ENCODE measurements at places on chromosomes 1 and 21.

DNA sequence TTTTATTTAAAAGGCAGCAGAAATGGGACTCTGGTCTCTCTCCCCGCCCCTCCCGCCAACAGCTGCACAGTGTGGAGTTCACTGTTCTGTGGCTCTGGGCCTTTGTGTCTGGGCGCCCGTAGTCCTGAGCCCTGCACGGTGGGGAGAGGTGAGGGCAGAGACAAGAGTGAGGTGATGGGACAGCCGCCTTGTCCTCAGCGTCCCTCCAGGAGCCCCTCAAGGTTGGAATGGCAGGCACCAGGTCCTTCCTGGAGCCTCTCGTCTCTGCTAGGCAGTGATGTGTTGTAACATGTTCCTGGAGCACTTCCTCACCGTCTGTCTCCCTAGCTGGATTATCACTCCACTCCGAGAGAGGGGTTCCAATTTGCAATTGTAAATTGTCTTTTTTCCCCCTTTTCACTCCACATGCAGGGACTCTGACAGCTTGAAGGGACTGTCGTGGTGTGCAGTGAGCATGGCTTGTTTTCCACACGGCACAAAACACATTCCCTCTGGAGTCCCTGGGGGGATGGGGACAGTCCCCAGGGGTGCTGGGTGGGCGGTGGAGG is 44.6 kb upstream of the C1orf174 start:
- no peak for DNase-seq

DNA sequence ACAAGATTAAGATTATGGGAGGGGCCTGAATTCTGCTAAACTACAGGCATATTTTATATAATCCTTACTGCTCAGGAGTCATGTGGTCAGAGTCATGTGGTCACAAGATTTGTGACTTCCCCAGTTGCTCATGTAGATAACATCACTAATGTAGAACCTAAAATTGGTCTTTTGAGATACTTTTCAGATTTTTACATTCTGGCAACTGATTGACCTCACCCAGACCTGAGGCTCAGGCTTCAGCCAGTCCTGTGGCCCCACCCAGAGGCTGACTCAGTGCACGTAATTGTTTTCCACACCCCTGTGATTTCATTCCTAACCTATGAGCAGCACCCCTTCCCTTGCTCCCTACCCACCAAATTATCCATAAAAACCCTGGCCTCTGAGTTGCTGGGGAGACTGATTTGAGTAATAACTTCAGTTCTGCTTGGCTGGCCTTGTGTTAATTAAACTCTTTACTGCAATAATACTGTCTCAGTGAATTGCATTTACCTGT is 41.7 kb upstream of the ZNF326 start:
- no peak for DNase-seq

GRCh38 chr1:113226148-113226547 is 153.2 kb downstream of the LRIG2 start:
- no peak for DNase-seq

GRCh38 chr1:119275145-119276134 is 93.1 kb upstream of the HAO2 start:
- peak; percentile 42 for DNase-seq

DNA sequence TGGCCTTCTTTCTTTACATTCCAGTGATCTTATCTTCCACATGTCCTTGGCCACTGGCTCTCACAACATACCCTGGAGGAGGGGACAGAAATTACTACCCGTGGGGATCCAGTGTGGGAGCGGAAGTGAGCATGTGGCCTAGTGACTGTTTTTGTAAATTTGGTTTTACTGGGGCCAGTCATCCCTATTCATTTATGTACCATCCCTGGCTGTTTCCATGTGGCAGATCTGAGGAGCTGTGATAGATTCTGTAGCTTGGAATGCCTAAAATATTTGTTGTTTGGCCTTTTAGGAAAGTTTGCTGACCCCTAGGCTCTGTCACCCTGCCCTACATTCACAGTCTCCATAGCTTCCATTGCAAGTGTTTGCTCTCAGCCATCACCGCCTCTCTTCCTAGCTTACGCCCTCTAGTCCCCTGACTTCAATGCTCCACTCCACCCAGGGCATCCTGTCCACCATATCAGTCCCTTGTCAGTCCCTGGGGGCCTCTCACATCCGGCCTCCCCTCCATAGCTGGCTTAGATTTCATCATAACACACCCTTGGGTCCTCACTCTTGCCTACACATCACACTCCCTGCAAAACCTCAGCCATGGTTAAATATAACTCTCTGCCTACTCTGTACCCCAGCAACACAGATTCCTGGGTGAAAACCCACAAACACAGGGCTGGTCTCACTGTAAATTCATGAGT is 25.8 kb downstream of the DHCR24 start:
- DNase-seq: no peak

- DNase-seq: no peak
Measured at GRCh38 chr21:21188513-21189195, 190.4 kb downstream of the NCAM2 start.

DNA sequence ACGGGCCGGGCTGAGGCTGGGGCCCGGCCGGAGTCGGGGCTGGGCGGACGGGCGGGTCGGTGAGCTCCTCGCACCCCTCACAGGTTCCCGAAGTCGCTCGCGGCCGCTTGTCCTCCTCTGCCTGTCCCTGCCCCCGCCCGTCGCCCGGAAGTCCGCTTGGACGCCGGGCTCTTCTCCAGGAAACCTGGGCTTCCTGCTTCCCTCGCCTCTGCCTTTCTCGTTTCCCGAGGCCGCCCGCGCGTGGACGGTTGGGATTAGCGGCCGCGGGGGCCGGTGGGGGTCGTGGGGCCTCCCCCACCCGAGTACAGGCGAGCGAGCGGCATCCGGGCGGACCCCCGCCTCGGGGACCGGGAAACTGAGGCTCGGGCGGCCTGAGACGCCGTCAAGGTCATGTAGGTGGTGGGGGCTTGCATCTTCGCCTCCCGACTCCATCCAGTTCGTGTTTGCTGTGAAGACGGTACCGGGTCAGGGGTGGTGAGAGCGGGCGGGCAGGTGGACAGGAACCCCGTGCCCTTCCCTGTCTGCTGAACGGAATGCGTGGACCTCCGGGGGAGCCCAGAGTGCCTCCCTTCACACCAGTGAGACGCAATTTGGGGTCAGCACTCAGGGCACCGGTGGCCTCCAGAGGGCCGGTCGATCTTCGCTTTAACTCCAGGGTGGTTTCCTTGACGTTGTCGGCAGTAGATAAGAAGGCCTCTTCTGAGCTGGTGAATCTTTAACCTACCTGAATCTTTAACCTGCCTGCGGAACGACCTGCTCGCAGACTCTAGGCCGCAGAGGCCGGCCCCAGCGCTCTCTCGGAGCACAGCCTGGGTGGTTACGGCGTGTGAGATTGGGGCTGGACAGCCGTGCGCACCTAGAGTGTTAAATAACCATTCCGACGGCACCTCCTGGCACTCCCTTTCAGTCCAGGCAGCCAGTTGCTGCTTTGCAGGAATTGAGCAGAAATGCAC is 686 bp downstream of the ARF1 start:
- DNase-seq: no peak

GRCh38 chr1:219175212-219175564 is 1.5 kb downstream of the LYPLAL1 start:
- no peak for DNase-seq

- DNase-seq: no peak
Measured at GRCh38 chr1:66197785-66198184, 336.2 kb upstream of the SGIP1 start.

GRCh38 chr1:81509594-81509993 is 291.1 kb upstream of the ADGRL2 start:
- DNase-seq: no peak

- peak; percentile 39 for DNase-seq
Measured at GRCh38 chr1:158999316-159000069, 10.2 kb upstream of the IFI16 start.

DNA sequence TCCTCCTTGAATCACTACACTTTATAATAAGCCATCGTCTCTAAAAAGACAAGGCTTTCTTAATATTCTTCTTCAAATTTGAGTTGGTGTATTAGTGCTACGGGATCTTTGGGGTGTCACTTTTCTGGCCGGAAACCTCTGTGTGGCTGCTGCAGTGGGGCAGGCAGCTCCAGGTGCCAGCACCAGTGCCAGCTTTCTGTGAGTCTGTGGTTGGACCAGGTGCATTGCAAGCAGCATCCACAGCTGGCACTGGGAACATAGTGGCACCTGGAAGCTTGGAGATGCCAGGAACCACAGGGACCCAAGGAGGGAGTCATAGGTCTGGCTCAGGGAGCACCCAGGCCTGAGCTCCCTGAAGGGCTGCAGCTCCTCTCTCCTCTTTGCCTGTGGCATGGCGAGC is 111.8 kb upstream of the RUNX3 start:
- no peak for DNase-seq

DNA sequence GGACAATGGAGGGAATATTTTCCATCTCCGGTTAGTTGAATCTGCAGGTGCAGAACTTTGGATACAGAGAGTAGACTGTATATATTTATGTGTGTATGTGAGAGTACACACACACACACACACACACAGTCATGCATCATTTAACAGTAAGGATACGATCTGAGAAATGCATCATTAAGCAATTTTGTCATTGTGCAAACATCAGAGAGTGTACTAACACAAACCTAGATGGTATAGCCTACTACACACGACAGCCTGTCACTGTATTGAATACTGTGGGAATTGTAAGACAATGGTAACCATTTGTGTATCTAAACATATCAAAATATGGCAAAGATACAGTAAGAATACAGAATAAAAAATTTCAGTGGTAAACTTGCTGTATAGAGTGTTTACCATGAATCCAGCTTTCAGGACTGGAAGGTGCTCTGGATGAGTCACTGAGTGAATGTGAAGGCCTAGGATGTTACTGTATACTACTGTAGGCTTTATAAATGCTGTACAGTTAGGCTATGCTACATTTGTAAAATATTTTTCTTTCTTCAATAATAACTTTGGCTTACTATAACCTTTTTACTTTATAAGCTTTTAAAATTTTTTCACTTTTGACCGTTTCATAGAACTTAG is 138.5 kb downstream of the ZZZ3 start:
- DNase-seq: no peak

DNA sequence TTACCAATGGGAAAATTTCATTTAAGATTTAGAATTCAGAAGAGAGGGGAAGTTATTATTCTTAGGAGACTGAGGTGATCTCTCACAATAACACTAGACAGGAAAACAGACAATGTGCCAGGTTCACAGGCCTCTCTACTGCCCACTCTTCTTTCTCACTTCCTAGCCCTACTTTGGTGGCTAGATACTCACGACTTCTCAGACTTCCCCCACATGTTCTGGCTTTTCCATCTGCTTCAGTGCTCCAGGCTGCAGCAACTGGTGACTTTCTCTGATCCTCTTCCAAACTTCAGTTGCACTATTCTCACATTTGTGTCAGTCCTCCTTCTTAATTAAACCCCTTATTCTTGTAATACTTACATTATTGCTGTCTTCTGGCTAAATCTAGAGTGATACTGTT is 208.7 kb upstream of the KCTD3 start:
- no peak for DNase-seq

DNA sequence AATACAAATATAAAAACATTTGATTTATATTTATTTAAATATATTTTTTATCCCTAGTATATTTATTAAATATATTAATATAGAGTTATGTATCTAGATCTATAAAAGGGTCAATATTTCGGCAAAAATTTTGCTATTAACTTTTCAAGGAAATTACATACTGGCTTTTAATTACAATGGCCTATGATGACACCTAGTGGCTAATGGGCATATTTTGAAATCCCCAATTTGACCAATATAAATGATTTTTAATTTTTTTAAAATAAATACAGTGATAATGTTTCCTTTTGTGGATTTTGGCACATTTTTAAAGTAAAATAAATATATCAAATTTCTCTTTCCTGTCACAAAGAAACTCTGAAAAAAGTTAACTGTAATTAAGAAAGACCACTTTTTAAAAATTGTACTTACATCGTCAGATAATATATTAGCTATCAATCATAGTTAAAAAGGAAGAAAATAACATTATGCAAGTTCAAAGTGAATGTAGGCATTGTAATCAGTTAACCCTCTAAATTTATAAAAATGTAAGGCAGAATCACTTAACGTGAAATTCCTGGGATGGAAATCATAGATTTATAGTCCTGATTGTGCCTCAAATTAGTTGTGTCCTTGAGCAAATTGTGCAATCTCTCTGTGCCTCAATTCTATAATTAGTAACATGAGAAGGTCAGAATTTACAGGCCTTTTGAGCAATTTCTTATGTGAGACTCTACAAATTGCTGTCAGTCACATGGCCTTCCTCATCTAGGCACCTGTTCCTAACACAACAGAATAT is 25.6 kb upstream of the RGS13 start:
- DNase-seq: peak; percentile 10

DNA sequence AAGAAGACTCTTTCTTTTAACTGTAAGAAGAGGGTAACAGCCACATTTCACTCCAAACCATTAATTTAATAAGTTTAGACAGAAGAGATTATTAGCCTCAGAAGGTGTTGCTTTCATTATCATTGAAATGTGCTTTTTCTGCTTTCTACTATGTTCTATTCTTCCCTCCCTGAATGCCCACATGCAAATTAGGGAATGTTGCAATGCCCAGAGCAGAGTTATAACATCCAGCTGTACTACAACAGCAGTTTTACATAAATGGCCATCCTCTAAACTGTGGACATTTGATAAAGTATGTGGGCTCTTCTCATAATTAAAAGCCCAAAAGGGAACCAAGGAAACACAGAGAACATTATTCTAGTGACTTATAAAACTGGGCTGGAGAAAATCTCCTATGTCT is 82.2 kb upstream of the SOD1 start:
- no peak for DNase-seq

GRCh38 chr1:225689882-225690459 is 37.0 kb upstream of the ENAH start:
- DNase-seq: no peak

DNA sequence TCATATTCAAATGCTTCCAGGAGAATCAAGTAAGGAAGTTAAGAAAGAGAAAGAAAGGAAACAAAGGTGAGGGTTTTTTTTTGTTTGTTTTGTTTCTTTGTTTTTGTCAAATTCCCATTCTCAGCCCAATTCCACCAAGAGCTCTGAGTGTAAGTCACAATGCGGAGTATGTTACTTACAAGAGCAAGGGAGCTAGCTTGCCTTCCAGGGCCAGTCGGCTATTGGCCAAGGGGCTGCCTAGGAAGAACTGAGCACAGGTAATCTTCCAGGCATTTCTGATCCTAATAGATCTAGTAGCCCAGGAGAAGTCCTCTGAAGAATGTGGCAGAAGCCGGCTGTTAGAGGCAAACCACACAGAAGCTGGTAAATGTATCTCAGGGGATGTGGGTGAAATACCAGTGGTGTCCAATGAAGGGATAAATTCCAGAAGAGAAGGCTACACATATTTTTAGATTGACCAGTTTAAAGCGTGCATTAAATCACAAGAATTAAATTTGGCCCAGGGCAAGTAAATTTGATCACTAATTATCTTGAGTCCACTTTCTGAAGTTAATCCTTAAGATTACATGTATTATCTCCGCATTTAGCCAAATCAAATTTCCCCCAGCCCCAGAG is 239.6 kb upstream of the ADAMTS5 start:
- no peak for DNase-seq

DNA sequence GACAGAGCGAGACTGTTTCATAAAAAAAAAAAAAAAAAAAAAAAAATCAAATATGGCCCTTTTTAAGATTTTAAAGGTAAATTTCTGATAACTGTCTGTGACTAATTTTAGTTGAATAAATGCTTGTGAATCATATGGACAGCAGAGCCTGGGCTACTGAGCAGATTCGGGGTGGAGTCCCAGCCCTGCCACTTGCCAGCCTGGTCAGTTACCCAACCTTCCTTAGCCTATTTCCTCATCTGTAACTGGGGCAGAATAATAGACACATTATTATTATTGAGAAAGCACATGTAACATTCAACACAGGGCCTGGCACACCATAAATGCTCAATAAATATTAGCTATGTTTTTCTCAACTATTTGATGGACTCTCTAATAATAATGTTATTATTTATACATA is 11.2 kb upstream of the H3-3A start:
- DNase-seq: no peak
